ENCODE measurements at places on chromosomes 1 and 21.

- DNase-seq = peak; percentile 14
These were observed 755 bp upstream of the THRAP3 start for GRCh38 chr1:36223381-36223995.

DNA sequence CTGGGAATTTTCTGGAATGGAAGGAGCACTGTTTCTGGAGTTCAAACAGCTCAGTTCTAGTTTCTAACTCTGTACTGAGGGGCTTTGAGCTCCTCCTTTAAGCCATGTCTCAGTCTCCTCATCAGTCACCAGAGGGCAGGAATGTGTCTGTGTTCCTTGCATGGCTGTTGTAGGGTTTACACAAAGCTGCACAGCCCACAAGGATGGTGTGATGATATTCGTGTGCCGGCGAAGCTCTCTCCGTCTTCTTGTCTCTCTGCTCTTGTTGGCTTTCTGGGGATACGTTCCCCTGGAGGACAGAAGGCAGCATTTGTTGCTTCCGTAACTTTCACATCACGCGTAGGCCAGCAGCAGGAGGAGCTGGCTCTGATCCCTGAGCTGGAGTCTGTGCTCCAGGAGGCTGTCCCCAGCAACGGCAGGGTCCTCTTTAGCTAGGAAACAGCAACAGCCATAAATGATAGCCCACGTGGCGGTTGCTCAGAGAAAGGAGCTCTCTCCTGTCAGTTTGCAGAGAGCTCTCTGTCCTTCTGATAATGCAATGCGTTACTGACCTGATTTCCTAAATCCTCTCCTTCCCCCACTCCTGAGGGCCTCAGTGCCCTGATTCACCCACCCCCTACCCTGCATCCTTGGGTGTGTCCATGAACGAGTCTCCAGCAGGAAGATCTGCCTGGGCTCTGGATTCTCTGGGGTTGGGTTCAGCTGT, 189.2 kb upstream of the VAMP3 start:
- no peak for DNase-seq

GRCh38 chr1:21298981-21299391, 8.7 kb upstream of the ECE1 start:
- DNase-seq = no peak

- DNase-seq = no peak
These were observed 397.5 kb upstream of the PLXNA2 start for GRCh38 chr1:208641579-208642280.

DNA sequence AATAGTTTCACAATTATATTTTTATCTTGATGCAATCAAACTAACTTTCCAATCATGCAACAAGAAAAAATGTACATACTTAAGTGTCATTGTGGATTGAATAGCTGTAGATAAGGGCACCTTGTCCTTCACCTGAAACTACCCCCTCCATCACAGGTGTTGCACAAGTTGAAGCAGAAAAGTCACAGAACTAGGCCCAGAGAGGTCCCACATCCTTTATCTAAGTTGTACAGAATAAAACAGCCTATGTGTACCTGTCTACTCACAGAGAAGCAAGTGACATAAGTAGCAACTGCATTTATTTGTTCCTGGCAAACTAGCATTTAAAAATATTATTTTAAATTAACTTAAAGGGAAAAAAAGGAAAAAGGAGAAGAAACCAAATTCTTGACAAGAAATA, 256.8 kb downstream of the FAF1 start:
- DNase-seq = no peak

GRCh38 chr1:219651993-219652392, 39.1 kb upstream of the ZC3H11B start:
- no peak for DNase-seq

- DNase-seq = no peak
These were observed 6.6 kb downstream of the ANGPTL1 start for GRCh38 chr1:178864326-178864725.

- DNase-seq = no peak
These were observed 47.4 kb upstream of the ENAH start for GRCh38 chr1:225700164-225700821.

DNA sequence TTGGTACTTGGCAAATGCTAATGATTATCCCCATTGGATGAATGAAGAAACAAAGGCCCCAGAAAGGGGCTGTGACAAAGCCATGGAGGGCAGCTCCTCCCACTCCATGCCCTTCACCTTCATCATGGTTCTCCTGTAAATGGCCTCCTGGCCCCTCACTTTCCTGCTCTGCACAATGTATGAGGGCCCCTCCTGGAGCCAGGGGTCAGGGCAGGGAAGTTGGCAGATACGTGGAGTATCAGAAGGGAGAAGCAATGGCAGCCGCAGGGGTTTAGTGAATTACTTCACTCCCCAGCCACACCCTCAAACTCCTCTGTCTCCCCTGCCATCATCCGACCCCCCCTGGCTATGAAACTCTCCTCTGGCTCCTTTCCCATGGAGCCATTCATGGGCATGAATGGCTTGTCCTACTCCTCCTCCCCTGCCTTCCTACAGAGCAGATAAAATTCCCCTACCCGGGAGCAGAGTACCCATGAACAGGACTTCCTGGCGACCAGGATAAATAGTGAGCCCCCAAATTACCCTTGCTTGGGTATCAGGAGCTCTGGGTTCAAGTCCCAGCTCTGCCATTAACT, 86.3 kb downstream of the CAMK2N1 start:
- no peak for DNase-seq

GRCh38 chr21:26835027-26835713, 10.0 kb downstream of the ADAMTS1 start:
- DNase-seq = no peak

DNA sequence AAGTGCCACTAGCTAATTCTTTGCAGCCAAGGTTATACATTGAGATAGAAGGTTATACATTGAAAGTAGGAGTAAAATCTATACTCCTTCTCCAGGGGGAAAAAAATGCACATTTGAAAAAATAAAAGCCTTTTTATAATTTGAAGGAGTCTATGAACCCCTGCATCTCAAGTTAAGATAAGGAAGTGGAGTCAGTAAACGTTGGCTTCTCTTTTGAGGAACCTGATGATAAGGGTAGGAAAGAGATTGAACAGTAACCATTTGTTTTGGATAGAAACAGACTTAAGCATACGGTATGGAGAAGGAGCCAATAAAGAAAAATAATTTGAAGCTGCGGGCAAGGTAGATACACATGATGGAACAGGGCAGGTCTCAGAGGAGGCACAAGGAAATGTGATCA, 64.1 kb downstream of the RPAP2 start:
- DNase-seq = no peak

DNA sequence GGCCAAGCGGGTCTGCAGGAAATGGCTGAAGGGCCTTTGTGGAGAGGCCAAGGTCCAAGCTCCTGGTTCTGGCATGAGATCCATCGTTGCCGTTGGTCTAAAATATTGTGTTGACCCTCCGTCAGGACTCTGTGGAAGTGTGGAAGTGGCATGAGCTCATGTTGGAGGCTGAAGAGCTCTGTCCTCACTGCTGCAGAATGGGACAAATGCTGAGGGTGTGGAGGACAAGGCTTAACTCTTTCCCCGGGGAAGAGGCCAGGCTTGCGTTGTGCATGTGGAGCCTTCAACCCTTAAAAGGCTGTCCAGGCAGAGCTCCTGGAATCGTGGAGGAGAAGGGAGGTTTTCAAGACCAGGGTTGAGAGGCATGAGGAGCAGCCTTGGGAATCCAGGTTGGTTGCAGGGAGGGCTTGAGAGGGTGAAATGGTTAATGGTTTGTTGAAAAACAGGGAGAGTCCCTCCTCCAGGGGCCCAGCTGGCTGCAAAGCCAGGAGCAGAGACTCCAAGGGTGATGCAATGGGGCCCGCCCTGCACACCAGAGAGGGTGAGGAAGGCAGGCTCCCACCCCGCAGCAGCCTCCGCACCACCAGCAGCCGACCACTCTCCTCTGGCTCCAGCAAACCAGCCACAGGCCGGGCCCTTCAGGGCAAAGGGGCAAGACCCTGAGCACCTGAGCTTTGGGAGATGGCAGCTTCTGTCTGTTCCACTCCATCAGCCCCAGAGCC, 6.7 kb upstream of the AHCYL1 start:
- DNase-seq = no peak

DNA sequence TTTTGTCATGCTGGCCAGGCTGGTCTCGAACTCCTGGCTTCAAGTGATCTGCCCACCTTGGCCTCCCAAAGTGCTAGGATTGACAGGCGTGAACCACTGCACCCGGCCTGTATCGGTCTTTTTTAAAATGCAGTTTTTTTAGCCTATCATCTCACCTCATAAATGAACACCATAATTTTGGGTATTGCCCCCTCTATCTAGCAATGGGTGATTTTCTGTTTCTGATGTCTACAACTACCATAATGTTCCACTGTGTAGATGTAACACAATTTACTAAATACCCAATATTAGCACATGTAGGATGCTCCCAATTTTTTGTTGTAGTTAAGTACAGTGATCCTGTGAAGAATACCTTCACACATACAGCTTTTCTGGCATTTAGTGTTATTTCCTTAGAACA, 2.0 kb upstream of the CAMTA1 start:
- no peak for DNase-seq

- DNase-seq = no peak
These were observed at the start of gene TBX19 for GRCh38 chr1:168280296-168280927. Gene TBX19 (plus strand): TSS chr1:168280877. CDS start chr1:168281091, 214 bp downstream.

- no peak for DNase-seq
These were observed 3.2 kb upstream of the GUK1 start for GRCh38 chr1:228136901-228137300.

- DNase-seq = peak; percentile 82
These were observed at the start of gene MFSD2A for GRCh38 chr1:39954870-39955546. Gene MFSD2A (plus strand): TSS chr1:39955145. CDS start chr1:39955293, 148 bp downstream.

Data from T-helper 1 cell (primary cell).